ENCODE measurements at places on chromosomes 3 and 15.

DNA sequence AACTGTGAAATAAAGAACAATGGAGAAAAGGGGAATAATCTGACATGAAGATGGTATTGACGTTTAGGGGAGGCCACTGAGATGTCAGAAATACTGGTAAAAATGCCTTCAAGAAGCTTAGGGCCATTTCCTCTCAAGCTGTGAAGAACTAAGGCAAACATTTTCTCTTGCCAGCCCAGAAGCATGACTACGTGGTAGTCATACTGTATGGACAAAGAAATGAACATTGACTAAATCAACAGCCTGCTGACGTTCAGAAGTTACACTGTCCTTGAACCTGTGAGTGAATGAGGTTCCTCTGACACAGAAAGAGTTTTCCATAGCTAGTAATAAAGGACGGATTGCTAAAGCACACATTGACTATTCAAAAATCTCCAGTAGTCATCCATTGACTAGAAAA, 121.0 kb downstream of the P3H2 start:
- DNase-seq: no peak

DNA sequence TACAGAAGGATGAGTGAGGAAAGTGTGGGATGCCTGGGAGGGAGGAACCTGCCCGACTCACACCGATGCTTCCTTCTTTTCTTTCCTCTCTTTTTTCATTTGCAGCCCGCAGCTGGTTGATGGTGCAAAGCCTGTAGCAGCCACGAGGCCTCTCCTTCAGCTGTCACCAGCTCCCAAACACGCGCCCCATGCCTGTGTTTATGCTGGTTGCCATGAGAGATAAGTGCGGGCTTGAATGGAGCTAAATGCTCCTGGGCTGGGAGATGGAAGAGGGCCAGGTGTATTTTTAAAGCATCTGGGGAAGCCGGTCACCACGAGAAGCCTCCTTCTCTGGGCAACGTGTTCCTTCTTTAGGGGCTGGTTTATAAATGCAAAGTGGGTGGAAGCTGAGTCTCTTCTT, 9.3 kb downstream of the COLQ start:
- DNase-seq: no peak

GRCh38 chr15:47724346-47724745, 7.0 kb downstream of the SEMA6D start:
- no peak for DNase-seq

DNA sequence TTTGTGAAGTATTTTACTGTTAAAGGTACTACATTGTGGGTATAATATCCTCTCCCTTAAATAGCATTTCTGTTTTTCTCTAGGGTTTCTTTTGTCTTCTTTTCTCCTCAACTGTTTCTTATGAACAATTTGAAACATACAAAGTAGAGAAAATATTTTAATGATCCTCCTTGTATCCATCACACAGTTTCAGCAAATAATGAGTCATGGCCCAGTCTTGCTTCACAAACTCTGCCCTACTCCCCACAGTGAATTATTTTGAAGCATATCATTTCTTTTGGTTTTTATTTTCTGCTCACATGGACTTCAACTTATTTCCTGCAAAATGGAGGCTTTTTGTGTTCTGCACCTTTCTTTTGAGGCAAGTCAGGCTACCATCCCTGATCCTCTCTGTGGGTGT, 6.1 kb upstream of the SCAANT1 start:
- peak; percentile 21 for DNase-seq

DNA sequence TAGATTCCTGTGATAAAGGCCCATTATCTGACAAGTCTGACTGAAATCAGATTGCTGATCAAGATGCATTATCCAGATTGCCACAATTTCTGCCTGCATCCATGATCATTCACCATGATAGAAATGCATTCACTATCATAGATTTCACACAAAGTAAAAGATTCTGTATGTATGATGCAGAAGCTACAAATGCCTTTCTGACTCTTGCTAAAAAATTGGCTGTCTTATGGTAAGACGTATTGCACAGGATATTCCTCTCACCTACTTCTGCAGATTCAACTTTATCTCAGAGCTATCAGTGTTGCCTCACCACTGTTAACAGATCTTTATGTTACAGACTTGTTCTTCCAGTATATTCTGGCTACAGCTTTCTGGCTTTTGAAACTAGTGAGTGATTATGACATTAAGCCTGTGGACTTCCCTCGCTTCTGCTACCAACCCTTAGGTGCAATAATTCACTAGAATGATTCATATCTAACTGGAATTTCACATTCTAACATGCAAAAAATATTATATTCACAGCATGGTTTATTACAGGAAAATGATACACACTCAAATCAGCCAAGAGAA, 955.3 kb downstream of the EPHA3 start:
- DNase-seq: no peak

- no peak for DNase-seq
Measured at GRCh38 chr15:96818861-96819260, 488.4 kb downstream of the NR2F2 start.

DNA sequence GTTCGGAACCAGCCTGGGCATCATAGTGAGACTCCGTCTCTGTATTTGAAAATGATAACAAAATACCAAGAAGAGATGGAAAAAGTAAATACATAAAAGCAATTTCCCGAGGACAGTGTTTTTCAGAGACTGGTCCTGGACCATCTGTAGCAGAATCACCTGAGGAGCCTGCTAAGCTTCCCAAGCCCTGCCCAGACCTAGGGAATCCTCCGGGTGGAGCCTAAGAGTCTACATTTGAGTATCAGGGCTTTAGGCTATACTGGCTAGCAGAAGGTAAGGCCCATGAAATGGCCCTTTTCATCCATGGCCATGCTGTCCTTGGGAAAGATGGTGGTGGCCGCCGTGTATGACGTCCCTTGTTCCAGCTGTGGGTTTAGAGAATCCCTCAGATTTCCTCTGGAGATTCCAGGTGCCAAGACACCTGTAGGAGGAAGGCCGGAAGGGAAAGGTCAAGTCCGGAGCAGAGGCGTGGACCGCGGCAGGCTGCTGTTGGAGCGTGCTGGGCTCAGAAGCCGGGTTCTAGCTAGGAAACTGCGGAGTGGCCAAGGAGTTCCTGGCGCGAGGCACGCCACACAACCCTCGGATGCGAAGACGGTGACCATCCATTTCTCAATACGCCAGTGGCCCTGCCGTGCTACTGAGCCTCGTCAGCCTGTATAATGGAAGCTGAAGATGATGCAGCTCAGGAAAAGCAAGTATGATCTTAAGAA, 50.9 kb downstream of the TMEM44 start:
- DNase-seq: no peak

- no peak for DNase-seq
Measured at GRCh38 chr3:133418361-133418760, 18.5 kb downstream of the BFSP2 start.

DNA sequence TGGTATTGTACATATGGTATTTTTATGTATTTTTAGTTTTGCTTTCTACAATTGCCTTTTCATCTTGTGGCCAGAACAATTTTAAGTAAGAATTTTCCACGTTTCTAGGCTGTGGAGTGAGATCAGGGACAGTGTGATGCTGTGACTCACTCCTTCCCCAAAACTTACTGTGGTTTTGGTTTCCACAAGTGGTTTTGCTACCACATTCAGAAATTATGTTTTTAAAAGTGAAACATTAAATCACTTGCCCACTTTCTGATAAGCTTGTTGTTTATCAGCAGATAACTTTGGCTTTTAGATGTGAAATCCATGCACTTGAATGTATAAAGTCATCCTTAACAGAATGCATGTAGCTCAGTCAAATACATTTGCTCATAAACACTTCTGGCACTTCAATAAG, 192.2 kb upstream of the THRB start:
- DNase-seq: no peak

DNA sequence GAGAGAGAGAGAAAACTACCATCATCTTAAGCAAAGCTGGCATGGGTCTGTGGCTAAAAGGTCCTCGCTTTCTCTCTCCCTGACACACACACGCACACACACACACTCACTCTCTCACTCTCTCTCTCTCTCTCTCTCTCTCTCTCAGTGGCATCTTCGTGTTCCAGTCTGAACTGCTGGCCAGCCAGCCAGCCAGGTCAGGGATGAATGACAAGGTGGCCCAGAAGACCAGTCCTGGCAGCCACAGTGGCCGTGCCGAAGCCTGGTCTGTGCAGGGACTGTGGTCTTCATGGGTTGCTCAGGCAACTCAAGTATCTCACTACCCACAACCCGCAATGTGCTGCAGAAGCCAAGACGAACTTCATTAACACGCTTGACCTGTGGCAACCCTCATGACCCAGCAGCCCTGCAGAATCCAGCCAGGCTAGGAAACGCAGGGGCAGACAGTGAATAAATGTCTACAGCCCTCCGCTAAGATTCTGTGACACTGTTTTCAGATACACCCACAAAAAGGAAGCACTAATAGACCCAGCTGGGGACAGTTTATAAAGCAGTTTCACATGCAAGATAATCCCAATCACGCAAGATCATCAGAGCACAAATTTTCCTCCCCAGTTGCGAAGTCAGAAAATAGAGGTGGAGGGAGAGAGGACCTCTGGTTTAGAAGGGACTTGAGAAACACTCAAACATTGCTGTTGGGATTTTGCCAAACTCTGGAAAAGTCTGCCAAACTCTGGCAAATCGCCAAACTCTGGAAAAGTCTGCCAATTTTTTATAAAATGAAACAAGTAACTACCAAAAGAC, 66.4 kb downstream of the XXYLT1 start:
- DNase-seq: no peak

DNA sequence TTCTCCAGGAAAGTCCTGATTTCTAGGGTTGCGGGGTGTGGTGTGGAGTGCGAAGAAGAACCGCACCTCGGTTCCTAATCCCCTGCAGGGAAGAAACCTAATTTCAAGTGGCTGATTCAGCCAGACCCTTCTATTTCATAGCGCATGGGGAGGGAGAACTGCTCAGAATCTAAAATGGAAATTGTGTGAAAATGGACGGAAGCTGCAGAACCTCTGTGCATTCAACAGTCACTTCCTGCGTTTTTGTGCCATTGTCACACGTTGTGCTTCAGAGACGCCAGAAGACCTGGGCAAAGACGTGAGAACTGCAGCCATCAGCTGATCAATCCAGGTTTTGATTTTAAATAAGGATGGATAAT, 1.2 kb downstream of the SIDT1 start:
- DNase-seq: no peak

GRCh38 chr3:79097964-79098660, 669.7 kb downstream of the ROBO1 start:
- no peak for DNase-seq

GRCh38 chr3:2910997-2911396, 199.2 kb downstream of the IL5RA start:
- no peak for DNase-seq

DNA sequence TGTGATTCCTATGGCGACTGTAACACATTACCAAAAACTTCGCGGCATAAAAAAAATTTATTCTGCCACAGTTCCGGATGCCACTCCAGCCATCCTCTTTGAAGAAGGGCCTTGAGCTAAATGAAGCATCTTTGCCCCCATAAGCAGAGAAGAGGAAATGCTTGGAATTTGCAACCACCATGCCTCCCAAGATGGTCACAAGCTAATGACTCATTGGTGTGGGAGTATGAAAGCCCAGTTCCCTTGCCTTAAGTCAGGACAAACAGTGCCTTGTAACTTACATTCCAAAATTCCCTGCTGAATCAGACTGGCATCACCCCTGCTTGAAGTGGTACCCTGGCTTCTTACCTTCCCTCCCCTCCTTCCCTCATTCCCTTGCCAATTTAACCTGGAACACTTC, 1077.4 kb downstream of the EPHA3 start:
- DNase-seq: no peak

DNA sequence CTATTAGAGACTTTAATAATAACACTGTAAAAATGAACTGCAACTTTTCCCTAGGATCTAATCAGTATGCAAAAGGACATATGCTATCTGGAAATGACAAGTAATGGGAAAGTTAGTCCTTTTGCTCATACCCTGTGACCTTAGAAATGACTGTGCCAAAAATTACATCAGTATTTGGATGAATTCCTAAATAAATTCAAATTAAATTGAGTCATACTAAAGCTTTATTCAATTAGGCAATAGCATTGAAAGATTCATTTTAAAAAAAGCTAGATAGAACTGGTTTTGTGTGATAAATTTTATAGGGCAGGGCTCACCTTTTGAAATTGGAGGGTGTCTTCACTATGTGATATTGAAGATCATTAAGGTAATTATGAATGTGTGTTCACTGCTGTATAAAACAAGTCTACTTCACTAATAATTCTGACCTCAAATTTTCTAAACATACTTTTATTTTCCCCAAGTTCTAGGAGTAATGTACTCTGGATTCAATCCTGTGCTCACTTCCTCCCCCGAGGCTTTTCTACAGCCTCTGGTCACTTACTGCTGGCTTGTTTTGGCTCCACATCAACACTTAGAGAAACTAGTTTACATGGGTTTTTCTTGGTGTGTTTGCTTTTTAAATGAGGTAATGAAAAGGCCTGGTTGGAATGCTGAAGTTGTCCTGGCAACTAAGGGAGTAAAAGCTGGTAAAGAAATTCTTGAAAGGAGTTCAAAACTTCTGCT, 44.4 kb upstream of the SPTSSB start:
- DNase-seq: no peak

DNA sequence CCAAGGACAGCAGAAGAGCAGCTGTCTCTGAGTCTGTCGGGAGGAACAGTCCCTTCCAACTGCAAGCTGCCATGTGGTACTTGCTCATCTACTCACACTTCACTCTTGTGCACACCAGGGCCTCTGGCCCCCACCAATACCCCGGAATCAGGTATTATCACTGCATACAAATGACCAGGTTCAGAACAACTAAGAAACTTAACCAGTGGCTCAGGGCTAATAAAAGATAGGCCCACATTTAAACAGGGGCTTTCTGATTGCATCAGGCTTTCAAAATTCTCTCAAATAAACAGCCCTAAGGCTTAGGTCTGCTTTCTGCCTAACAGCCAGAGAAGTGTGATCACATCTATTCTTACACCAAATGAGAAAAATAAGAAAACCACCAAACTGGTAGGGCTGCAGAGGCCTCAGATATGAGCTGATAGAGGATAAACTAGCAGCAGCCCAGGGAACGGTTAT, 20.7 kb downstream of the CCDC12 start:
- no peak for DNase-seq

- DNase-seq: no peak
Measured at GRCh38 chr15:31034152-31034551, 42.7 kb upstream of the MTMR10 start.

DNA sequence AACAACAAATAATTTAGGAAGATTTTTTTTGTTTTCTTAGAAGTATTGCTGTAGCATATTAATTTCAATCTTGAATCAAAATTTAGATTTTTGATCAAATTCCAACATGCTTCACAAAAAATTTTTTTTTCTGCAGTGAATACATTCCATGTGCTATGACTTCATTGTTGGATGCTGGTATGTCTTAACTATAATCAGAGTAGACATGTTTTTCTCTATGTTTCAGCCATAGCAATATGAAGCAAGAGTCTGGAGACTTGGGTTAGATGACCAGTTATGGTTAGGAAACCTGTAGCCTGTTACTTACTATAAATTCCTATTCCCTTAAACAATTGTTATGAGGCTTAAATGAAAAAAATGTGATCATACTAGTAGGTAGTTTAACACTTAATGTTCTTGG, 176.1 kb upstream of the CHL1 start:
- DNase-seq: no peak

DNA sequence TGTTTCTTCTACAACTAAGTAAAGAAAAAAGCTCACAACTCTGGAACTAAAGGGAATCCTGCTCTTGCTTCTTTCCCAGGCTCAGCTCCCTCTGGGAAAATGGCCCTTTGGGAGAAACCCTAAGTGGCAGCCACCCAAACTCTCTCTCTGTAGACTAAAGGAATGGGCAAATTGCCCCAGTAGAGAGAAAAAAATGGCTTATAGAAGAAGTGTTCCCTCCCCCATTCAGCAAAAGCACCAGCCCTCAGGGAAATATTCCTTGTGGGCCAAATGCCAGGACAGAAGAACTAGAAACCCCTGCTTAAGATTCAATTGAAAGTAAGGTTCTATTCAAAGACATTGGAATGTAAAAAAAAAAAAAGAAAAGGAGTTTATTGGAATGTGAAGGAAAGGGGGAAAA, 603.7 kb upstream of the ALCAM start:
- no peak for DNase-seq

All from HT-29 (cell line).